ENCODE measurements at places on chromosomes 13 and 19.
A peak's percentile ranks its signal among the peaks of the same experiment; 100 is the strongest.

- no peak for DNase-seq
These were observed 234.7 kb downstream of the TSHZ3 start for GRCh38 chr19:31114585-31114984.

DNA sequence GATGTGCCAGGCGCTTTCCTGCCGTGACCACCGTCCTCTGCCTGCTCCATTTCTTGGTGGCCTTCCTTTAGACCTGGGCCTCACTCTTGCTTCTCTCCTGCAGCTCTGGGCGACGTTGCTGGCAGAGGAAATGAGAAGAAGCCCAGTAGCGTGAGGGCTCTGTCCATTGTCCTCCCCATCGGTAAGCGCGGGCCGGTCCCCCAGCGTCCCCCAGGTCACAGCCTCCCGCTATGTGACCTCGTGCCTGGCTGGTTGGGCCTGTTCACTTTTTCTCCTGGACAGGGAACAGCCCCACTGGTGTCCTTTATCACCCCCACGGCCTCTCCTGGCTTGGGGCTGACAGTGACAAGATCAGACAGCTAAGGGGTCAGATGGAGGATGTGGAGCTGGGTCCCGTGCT, 27.7 kb downstream of the SPC24 start:
- no peak for DNase-seq

GRCh38 chr19:2319551-2319950, 8.8 kb downstream of the LSM7 start:
- no peak for DNase-seq

GRCh38 chr19:390386-391206, 18.4 kb downstream of the C2CD4C start:
- no peak for DNase-seq

DNA sequence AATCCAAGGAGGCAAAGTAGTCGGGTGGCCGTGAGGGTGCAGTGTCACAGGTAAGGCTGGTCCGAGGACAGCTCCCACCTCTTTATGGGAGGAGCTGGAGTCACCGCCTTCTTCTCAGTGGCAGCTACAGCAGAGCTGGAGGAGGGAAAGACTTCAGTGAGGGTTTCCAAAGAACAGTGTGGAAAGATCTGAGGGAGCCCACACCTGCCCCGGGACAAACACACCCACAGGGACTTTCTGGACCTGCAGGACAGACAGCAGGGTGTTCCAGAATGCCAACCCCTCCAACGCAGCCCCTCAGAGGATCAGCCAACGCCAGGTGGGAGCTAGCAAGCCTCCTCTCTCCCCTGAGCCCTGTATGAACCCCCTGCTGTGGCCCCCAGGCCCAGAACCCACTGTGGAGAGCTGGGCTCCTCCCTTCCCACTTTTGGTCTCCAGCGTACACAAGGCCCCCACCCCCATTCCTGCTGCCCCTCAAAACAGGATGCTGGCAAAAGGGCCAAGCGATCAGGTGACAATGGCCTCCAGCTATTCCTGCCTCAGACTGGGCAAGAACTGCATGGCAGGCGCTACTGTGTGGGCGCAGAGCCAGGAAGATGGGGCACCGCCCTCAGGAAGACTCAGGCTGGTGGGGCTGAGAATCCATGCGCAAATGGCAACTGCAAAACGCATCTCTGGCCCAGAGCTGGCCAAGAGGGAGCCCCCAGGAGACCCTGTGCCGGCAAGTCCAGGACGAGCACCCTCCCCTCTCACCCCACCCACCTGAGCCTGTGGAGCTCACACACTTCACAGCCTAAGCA, 3.5 kb upstream of the CD320 start:
- DNase-seq = no peak

GRCh38 chr19:20662421-20663105, 1.2 kb upstream of the ZNF626 start:
- no peak for DNase-seq

DNA sequence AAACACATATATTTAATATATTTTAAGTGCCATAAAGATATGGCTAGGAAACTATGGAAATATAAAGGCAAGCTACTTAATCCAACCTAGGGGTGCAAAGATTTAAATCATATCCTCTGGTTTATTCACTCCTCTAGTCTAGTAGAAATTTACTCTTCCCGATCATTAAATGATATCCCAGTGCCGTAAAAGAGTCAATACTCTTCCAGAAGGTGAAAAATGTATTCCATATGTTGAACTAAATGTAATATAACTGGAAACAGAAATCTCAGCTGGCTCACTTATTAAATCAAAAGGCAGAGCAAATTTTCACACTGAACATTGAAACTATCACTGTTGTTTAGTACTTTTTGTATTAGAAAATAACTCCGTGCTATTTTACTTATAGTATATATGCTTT, 11.1 kb downstream of the MAB21L1 start:
- DNase-seq = no peak

DNA sequence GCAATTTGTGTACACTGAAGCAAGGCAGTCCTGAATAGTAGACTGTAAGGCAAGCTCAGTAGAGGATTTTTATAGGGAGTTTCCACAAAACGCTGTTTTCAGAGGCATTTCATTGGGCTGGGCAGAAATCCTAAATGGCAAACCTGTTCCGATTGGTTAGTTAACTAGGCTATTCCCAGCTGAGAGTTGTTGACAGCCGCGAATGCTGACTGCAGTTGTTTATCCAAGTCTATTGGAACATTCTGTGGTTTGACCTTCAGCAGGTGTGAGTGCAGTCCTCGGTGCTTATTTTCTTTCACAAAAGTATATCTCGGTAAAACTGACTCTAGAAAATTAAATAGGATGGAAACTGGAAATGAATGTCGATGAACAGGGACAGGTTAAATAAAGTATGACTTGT, 45.4 kb downstream of the TPT1 start:
- DNase-seq = no peak

- no peak for DNase-seq
These were observed 7.3 kb downstream of the PIAS4 start for GRCh38 chr19:4014541-4015491.

GRCh38 chr19:2702170-2703076, at the start of gene GNG7:
Gene GNG7, minus strand, starts transcription at chr19:2702694. Its CDS starts 182,006 bp downstream, at chr19:2520688.
- DNase-seq = peak; percentile 89

DNA sequence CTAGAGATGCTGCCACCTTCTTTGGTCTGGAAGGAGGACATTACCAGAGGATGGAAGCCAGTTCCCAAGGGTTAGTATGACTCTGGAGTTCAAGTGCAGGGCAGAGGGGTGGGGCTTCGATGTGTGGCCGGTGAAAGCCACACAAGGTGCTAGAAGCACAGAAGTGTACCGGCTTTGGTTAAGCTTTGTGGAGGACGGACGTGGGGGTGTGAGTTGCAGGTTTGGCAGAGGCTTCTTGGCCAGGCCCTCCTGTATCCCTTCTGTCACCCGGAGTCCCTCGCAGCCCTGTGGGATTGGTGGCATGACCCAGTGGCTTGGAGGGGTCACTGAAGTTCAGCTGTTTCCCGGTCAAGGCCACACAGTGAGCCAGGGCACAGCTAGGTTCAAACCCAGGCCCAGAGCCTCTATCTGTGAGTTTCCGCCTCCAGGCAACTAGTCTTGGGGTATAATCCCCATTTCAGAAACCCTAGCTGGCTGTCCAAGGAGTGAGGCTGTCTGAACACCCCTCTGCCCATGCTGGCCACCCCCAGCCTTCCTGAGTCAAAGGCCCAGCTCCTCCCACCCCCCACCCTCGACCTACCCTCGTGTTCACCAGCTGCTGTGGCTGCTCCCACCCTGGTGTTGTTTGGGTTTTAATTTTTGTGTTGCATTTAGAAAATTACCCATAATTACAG, 4.6 kb upstream of the SSBP4 start:
- no peak for DNase-seq

DNA sequence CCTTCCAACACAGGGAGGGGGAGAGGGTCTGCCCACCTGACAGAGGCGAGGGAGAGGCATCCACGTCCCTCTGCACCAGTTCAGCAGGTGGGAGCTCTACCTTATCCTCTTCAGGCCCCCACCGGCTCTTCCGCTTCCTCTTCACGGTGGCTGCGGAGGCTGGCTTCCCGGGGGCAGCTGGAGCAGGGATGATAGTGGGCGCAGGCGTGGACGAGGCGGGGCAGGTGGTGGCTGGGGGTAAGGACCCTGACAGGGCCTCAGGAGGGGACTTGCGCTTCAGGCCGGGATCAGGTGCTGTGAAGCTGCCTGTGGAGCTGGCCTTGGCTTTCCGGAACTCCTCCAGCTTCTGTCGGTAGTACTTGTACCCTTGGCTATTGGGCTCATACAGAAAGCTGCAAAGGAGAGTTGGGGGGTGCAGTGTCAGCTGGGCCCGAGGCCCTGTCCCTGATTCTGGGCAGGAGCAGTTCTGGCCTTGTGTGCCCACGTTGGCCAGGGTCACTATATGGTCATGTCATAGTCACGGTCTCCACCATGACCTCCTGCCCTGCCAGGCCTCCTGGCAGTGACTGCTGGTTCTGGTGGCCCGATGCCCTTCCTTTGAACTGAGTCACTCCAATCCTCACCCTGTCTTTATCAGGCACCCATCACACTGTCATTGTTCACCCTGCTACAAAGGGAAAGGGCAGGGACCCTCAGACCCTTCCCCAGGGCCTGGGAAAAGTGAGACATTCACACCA, 23.2 kb downstream of the SUGP1 start:
- no peak for DNase-seq

DNA sequence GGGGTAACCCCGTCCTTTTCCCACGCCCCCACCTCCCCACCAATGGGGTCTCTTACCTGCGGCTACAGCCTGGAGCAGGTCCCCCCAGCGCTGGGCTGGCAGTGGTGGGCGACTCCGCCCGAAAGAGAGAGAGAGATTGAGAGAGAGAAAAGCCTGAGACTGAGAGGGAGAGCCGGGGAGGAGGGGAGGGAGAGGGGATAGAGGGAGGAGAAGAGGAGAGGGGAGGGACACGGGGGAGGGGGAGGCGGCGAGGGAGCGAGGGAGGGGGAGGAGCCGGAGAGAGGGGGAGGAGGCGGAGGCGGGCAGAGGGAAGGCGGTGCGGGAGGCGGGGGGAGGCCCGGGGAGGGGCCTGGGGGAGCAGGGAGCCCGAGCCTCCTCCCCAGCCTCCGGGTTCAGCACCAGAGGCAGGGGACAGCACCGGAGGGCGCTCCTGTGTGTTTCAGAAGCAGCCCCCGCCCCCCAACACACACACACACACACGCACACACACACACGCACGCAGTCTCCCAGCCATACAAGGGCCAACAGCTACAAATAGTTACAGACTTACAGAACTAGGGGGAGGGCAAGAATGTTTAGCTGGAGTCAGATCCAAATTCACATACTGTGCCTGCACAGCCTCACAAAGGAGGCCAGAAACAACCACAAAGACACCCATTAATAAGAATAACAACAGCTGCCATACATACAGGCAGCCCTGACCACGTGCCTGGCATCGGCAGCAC, at the start of gene SLC8A2:
TSS of gene SLC8A2 (minus strand) at position 161 of the 725 bp plus-strand sequence. CDS start 5,490 bp downstream, outside the sequence.
- DNase-seq = no peak

- no peak for DNase-seq
These were observed 14.3 kb upstream of the FNDC3A start for GRCh38 chr13:48961379-48961778.

- DNase-seq = no peak
These were observed 94.5 kb downstream of the ANKRD10 start for GRCh38 chr13:110820322-110820721.

GRCh38 chr13:51502153-51502651, 49.4 kb upstream of the INTS6 start:
- DNase-seq = no peak

GRCh38 chr13:91347202-91347995, at the start of gene MIR17HG:
Gene MIR17HG, plus strand, starts transcription at chr13:91347687.
- peak; percentile 79 for DNase-seq

GRCh38 chr19:33712268-33712667, 84.4 kb upstream of the KCTD15 start:
- no peak for DNase-seq

GRCh38 chr19:3249408-3249807, 24.9 kb downstream of the CELF5 start:
- no peak for DNase-seq

- DNase-seq = no peak
These were observed 20.8 kb upstream of the CASP14 start for GRCh38 chr19:15028490-15028889.

GRCh38 chr19:2305452-2306280, 2.3 kb downstream of the LINGO3 start:
- no peak for DNase-seq

DNA sequence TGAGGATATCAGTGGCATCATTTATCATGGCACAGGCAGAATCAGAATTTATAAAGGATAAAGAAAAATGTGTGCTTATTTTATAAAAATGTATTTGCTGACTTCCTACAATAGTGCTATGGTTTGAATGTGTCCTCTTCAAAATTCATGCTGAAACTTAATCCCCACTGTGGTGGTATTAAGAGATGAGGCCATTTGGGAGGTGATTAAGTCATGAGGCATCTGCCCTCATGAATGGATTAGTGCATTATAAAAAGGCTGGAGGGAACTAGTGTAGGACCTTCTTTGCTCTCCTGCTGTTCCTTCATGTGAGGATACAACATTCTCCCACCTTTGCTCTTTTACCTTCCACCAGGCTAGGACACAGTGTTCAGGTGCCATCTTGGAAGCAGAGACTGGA, 212.8 kb downstream of the RFC3 start:
- no peak for DNase-seq

GRCh38 chr19:58196901-58197616, 14.2 kb downstream of the ZNF274 start:
- DNase-seq = no peak

DNA sequence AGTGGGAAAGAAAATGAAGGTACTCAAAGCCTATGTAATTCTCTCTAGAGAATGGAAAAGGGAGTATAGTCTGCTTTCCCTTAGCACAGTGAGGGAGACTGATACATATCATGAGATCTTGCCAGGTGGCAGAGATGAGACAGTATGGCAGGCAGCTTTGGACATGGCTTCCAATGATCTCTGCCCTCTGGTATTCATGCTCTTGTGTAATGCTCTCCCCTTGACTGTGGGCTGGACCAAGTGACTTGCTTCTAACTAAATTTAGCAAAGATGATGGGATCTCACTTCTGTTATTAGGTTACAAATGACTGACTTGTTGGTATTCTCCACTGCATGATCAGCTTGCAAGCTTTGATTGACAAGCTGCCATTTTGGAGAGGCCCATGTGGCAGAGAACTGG, 10.2 kb downstream of the ZNF132 start:
- DNase-seq = no peak

DNA sequence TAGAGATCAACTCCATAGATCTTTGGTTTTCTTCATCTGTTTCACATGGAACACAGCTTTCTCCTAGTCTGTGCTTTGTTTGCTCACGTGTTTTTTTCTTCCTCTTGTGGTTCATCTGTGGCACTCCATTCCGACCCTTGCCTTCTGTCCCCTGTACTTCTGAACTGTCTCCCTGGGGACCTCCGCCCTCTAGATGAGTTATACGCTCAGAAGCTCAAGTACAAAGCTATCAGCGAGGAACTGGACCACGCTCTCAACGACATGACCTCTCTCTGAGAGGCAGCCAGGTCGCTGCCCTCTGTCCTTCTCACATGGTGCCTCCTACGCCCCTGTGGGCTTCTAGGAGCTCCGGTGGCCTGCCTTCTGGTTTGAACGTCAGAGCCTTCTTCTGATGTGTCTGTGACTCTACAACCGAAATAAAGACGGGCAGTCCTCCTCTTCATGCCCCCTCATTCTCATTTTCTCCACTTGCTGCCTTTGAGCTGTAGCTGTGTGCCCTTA, 16.6 kb upstream of the RAB8A start:
- no peak for DNase-seq

Data from activated T-helper 1 cell treated with anti-CD3 and anti-CD28 coated beads, Interleukin-2, amount 50 U/mL, for 16 hours (primary cell).